ENCODE measurements at places on chromosomes 5 and 9.
A peak's percentile ranks its signal among the peaks of the same experiment; 100 is the strongest.

DNA sequence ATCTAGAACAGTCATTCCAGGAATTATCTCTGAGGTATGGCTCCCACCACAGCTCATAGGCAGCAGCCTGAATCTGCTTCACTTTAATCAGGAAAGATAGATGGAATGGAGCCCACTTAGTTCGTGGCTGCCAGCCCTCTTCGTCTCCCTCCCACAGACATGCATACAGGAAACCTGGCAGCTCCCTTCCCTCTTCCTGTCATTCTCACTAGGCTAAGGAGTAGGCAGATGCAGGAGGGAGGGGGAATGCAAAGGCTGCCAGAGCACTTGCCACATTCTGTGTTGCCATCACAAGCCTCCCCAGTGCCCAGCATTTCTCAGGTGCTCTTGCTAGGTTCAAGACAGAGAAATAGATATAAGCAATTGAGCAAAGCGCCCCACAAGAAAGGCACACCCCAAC is 378.9 kb downstream of the ELAVL2 start:
- DNase-seq: no peak

- DNase-seq: peak; percentile 33
These were observed 7.4 kb downstream of the CDK9 start for GRCh38 chr9:127793093-127793708.

- no peak for DNase-seq
These were observed 21.8 kb upstream of the RNF145 start for GRCh38 chr5:159231167-159231566.

DNA sequence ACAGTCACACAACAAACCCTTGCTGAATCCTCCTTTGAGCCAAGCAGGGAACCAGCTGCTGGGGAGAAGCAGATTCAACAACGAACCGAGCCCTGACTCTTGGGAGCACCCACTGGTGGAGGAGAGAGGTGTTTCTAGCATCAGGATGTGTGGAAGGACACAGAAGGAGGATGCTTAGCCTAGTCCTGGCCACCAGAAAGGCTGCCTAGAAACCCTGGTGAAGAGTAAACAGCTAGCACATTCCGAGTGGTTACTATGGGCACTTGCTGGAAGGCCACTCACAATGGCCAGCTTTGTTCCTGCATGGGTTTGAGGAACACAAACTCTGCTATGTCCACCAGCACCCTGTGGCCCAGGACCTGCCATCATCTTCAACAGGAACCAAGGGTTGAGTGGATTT is 1.8 kb downstream of the TIFAB start:
- no peak for DNase-seq

GRCh38 chr5:16313761-16314160 is 134.2 kb upstream of the MARCHF11 start:
- DNase-seq: no peak

- no peak for DNase-seq
These were observed 32.8 kb upstream of the IL17B start for GRCh38 chr5:149411738-149412519.

GRCh38 chr5:79873187-79873586 is 117.9 kb downstream of the MTX3 start:
- DNase-seq: no peak

DNA sequence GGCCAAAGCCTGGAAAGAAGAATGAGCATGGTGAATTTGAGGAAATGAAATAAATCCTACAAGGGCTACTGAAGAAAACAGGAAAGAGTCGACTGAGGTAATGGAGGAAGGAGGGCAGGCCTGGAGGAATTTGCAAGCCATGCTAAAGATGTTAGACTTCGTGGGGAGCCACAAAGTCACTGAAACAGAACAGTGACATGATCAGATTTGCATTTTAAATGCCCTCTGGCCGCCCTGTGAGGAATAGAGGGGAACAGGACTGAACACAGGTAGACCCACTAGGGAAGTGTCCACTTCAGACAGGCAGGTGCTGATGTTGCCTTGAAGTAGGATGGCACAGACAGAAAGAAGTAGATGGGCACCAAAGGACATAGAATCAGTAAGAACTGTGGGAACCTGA is 42.8 kb upstream of the RLN1 start:
- DNase-seq: no peak

- DNase-seq: no peak
These were observed 182.4 kb downstream of the RGS3 start for GRCh38 chr9:113645978-113646253.

DNA sequence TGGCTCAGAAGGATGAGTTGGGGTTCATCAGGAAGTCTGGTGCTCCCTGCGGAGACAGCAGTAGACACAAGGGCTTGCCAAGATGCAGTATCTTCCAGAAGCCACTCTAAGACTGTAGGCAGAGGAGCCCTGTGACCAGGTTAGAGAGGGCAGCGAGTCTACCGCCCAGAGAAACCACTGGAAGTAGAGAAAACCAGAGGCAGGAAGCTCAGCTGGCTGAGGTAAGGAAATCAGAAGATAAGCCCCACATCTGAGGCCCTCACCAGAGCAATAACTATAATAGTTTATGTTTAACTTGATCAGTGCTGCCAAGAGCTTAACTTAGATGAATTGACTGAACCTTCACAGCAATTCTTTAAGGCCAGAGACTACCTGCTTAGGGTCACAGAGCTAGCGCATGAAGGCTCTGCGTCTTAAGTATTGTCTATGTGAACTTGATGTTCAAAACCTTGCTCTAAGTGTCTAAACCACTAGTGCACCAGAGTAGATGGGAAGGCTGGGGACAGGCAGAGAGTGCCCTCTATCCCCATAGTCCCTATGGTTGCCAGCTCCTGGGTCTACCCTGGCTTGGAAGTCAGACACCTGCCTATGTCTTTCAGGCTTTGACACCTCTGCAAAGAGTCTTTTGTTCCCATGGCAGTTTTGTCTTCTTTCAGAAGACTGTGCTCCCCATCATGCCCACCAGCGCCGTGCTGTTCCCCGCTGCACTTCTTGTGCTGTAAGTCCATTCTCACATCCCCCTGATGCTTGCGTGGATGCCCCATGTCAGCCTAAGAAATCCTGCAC is 228.2 kb upstream of the KLF4 start:
- DNase-seq: no peak

- no peak for DNase-seq
These were observed 328.3 kb downstream of the GLIS3 start for GRCh38 chr9:3971391-3972082.

DNA sequence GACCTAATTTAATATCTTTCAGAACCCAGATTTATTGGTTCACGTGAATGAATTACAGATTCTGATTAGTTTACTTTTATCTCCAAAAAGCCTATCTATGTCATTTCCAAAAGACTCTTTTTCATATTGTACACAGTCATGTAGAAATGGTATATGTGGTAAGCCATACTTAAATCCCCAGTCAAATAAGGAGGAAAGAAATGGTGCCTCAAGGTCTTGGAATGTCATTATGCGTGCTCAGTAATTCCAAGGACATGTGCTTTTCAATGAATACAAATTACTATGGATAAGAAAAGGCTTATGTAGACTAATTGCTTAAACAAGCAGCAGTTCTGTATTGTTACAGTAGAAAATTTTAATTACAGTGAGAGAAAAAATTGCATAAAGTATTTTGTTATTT is 64.1 kb upstream of the TYRP1 start:
- no peak for DNase-seq

GRCh38 chr9:98024702-98025101 is 31.8 kb upstream of the NANS start:
- DNase-seq: no peak

GRCh38 chr9:104091708-104092107 is 2.4 kb upstream of the SMC2 start:
- DNase-seq: no peak

GRCh38 chr9:84439250-84439649 is 98.7 kb upstream of the SLC28A3 start:
- DNase-seq: no peak

GRCh38 chr9:79880626-79881025 is 308.9 kb downstream of the TLE4 start:
- DNase-seq: no peak

DNA sequence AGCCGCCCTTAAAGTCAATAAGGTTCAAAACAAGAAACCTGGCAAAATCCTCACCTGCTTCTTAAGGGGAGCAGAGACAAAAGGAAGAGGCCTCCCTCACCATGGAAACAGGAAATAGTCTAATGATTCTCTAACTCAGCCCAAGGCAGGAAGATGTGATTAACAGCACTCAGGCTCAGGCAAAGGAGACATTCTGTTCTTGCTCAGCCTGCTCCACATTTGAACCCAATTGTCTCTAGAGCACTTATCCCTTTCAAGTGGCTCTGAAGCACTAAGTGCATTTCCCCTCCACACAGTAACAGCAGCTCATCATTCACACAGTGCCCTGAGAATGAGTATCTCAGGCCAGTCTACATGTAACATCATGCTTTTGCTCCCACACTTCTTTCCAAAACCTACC is 72.3 kb downstream of the NIPSNAP3B start:
- no peak for DNase-seq

GRCh38 chr5:55276771-55277170 is 30.7 kb downstream of the DHX29 start:
- DNase-seq: peak; percentile 41

DNA sequence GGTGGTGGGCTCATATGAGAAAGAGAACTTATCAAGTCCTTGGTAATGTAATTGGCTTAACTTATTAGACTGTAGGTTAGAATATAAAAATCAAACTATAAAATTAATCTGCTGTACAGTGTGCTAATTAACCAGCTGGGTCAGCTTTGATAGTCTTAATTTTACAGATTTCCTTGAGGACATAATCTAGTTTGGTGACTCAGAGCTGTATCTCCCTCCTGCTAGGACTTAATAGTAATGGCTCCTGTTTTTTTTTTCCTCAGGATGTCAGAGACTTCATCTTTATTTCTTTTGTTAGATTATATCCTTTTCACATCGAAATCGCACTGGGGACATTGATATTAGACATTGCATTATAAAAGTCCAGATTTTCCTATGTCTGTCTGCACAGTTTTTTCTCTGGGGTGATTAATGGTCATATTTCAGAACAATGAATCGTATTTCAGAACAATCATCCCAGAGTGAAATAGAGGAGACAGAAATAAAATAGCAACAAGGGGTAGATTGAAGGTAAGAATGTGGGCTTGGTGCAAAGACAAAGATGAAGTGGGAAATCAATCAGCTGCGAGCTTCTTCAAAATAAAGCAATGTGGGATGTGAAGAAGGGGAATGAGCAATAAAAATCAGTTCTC is 346.4 kb upstream of the RIOK2 start:
- DNase-seq: no peak

- no peak for DNase-seq
These were observed 68.6 kb upstream of the TBCA start for GRCh38 chr5:77844623-77845323.

GRCh38 chr5:1860021-1860610 is 22.6 kb downstream of the IRX4 start:
- DNase-seq: no peak

- DNase-seq: peak; percentile 99
These were observed 58.9 kb downstream of the DOCK2 start for GRCh38 chr5:169695919-169696490.

- DNase-seq: no peak
These were observed 1231.1 kb upstream of the ACO1 start for GRCh38 chr9:31153250-31153840.

GRCh38 chr9:13915131-13915530 is 398.8 kb downstream of the NFIB start:
- DNase-seq: no peak

DNA sequence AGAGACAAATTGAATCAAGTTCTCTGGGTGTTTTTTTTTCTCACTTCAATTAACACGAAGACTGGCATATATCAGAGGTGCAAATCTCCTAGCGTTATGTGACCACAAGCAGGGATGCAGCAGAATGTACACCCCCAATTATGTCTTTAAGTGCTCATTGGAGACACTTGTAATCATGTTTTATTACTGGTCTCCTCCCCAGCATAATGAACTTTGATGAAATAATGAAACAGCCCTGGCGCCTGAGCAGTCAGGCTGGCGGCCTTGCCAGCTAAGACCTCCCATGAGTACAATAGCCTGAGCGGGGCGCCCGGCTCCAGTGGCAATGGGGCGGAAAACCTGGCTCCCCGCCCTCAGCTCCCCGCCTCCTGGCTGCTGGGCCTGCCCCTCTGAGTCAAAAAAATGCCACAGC is 209.4 kb upstream of the MSX2 start:
- no peak for DNase-seq

DNA sequence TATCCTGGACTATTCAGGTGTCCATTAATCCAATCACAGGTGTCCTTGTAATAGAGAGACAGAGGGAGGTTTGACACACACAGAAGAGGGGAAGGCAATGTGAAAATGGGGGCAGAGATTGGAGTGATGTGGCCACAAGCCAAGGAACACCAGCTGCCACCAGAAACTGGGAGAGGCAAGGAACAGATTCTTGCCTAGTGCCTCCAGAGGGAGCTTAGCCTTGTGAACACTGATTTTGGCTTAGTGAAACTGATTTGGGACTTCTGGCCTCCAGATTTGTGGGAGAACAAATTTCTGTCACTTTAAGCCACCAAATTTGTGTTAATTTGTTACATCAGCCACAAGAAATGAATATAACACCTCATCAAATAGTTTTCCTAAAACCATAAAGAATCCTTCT is 416.2 kb downstream of the ENC1 start:
- no peak for DNase-seq

- no peak for DNase-seq
These were observed 92.3 kb upstream of the COL5A1 start for GRCh38 chr9:134549336-134549735.

- no peak for DNase-seq
These were observed 336.0 kb downstream of the PDE4D start for GRCh38 chr5:59557572-59557971.

GRCh38 chr9:135887021-135887507 is 20.3 kb downstream of the CAMSAP1 start:
- no peak for DNase-seq

DNA sequence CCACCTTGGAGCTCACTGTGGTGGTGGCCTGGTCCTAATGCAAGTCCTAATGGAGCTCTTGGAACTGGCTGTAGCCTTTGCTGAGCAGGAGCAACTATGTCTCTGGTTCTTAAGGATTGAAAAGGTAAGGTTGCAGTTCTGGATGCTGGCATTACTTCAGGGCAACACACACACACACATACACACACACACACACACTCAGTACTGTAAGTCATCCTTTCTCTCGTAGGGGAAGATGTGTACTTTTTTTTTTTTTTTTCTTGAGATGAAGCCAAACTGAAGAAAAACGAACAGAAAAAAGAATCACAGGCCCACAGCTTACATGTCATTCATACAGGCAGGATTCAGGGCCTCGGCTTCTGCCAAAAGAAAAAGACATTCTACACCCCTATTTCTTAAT is 81.1 kb upstream of the RPS23 start:
- DNase-seq: no peak

GRCh38 chr5:151469386-151469785 is 22.0 kb downstream of the SLC36A1 start:
- no peak for DNase-seq

DNA sequence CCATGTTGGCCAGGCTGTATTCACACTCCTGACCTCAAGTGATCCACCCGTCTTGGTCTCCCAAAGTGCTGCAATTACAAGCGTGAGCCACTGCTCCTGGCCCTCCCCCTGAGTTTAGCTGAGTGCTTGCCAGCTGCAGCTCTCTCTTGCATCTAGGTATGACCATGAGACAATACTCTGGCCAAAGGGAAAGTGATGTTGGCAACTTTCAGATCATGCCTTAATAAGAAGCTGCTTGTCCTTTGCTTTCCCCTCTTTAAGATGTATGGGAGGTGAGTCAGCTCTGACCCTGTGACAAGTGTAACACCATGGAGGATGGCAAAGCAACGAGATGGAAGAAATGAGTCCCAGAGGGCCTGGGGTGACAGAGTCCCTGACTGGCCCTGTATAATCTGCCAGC is 18.7 kb upstream of the DCAF12 start:
- DNase-seq: peak; percentile 76
